ENCODE measurements at places on chromosomes 6 and 20.

- no peak for DNase-seq
These were observed 232.9 kb downstream of the SAMD5 start for GRCh38 chr6:147741389-147741788.

DNA sequence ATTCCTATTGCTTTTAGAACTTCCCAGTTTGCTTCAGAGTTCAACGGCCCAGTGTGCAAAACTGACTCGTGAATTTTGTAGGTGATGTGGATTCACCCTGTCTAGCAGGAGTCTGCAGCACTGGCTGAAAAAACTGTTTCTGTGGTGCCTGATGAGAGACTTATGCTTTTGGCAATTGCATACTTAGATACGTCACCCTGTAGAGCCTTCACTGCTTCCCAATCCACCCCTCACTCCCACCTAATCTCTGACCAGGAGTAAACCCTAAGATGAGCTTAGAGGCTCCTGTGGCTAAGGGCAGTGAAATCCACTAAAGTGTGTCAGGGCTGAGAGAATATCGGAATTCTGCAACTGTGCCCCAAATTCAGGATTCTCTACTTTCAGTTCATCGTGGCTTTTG, 14.3 kb downstream of the RPP21 start:
- DNase-seq = no peak

DNA sequence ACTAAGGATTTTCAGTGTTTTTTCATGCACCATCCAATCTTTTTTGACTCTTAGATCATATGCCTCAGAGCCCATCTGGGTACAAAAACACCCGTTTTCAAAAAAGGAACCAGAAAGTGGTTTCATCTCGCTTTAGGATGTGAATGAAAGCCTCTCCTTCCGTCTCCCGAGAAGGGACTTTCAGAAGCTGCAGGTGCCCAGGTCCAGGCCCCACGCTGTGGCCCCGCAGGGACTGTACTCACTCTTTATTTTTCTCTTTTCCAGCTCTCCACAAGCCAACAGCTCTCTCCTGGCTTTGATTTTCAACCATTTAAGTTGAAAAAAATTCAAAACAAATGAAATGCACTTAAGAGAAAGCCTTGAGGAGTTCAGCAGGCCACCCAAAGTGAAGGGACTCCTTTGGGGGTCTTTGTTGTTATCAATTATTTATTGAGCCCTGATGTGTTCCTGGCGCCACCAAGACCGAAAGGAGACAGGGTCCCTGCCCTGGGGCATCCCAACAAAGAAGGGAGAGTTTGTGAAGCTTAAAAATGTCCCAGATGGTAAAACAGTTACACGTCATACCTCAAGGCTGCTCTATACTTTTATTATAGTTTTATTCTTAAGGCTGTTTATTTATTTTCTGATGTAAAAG, 467.3 kb downstream of the PREX1 start:
- peak; percentile 60 for DNase-seq

DNA sequence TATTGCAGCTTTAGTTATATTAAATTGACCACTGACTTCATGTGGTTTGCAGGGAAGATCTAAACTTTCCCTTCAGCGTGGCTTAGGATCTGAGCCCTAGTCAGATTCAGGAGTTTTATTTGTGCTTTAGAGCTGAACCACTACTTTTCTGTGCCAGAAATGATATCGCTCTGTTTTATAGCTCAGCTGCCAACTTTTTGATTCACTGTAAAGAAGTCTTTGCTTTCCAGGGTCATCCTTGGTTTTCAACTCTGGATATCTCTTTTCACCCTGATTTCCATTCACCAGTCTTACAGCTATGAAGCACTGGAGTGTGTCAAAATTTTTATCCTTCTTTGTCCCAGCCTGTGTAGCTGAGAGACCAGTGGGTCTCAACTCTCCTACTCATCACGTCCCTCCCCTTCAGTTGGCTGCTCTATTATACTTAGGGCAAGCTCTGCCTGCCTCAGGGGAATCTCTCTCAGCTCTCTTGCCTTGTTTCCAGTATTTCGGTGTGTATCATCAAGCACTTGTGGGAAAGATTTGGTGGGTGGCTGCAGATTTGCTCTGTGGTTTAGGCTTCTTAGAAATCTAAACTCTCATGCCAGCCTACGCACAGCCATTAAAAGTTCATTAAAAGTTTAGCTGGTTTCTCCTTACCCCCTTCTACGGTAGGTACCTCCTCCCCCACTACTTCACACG, 425.5 kb downstream of the TENT5A start:
- DNase-seq = no peak

DNA sequence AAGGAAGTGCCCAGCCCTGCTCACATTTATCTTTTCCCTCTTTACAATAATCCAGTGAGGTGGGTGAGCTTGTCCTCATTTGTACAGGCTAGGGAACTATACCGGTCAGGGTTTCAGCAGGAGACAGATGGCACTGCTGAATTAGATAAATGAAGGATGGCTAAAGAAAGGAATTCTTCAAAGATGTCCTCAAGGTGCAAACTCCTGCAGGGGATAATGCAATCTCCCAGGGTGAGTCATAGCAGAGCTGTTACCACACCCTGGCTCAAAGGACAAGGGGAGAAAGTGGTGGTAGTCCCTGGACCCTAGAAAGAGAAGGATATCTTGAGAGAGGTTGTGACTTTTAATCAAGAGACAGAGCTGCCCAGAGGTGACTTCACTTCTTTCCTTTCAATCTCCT, 66.7 kb downstream of the RFPL4B start:
- DNase-seq = no peak

DNA sequence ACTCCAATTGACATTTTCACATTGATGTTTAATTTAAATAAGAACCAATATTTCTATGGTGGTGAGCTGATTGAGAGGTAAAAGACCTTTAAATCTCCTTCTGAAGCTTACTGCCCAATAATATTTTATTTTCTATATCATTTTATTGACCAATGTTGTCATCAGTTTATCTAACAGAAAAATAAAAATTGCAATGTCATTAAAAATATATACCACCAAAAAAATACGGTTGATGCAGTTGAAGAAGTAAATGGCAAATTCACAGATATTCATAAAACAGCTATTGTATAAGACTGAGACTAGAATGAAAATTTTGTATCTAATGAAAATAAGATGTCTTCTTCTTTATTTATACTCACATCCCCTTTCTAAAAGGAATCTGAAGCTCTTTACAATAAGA, 1033.0 kb upstream of the FLRT3 start:
- no peak for DNase-seq

- no peak for DNase-seq
These were observed 50.9 kb downstream of the BTBD9 start for GRCh38 chr6:38588631-38589366.

DNA sequence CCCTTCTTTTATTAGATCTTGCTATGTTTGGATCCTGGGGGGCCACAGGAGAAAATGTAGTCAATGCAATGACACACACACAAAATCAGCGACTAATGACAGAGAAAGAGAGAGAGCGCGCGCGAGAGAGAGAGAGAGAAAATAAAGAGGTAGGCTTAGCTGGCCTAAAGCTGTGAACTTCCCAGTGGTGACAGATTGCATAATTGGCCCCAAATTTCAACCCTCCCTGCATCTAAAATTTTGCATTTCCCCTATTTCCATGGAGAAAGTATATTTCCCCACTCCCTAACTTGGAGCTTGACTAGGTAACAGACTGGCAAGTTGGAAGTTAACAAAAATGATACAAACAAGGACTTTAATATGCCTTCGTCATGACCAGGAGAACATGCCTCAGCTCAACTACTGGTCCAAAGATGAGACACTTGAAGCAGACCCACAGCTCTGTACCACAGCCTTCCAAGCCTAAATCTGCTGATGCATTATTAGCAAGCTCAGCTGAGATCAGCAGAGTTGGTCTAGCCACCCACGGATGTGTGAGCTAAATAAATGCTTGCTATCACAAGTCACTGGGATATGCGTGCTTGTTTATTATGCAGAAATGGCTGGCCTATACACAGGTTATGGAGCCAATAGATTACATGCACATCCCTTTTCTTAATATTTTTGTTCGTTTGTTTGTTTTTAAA, 118.1 kb upstream of the PRDM1 start:
- DNase-seq = no peak

DNA sequence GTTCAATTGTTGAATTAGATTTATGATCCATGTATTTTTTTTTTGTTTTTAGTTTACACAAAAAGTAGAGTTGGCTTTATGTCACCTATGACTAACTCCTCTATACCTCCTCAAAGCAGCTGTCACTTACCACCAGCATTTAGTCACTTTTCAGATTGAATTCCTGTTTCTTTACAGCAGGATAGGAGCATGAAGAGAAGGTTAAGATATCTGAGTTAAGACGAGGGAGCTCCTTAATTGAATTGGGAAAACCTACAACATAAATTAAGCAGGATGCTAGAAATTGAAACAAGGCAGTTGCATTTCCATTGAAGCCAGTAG, 237.2 kb downstream of the FARS2 start:
- DNase-seq = no peak

- no peak for DNase-seq
These were observed 154.9 kb upstream of the BEND6 start for GRCh38 chr6:56799989-56800388.

DNA sequence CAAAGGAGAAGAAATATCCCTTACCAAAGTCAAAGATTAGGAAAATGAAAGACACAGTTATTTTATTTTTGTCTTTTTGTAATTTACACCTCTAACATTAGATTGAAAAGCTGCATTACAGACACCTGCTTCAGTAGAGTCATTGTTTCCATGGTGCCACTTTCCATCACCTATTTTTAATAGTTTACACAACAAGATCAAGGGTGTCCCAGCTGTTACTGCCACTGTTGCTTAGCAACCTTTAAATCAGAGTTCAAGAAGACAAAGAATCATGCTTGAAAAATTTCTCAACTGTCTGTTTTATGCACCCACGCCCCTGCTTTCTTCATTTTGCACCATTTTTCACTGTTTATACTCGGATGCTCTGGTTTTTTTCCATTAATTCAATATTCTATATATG, 668.2 kb upstream of the GJE1 start:
- peak; percentile 28 for DNase-seq

GRCh38 chr20:47355489-47356219, 845 bp downstream of the ZMYND8 start:
- no peak for DNase-seq

- no peak for DNase-seq
These were observed 20.9 kb downstream of the FARS2 start for GRCh38 chr6:5282191-5282623.

DNA sequence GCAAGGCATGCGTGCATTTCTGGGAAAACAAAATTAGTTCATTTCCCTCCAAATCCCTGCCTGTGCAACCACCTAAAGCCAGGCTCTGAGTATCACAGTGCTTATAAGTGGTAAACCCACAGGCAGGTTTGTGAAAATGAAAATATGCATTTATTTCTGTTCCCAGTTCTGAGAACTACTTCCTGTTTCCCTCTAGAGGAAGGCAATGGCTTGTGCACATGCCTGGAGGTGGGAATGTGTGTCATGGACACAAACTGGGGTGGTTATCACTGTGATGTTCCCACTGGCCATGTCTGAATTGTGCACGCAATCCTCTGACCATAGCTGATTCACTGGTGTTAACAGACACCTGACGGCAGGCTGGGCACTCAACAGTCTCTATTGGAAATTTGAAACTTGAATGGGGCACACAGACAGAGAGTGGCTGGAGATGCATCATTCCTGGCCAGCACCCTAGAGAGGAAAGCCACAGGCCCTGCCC, 26.3 kb downstream of the FAM110A start:
- DNase-seq = no peak

DNA sequence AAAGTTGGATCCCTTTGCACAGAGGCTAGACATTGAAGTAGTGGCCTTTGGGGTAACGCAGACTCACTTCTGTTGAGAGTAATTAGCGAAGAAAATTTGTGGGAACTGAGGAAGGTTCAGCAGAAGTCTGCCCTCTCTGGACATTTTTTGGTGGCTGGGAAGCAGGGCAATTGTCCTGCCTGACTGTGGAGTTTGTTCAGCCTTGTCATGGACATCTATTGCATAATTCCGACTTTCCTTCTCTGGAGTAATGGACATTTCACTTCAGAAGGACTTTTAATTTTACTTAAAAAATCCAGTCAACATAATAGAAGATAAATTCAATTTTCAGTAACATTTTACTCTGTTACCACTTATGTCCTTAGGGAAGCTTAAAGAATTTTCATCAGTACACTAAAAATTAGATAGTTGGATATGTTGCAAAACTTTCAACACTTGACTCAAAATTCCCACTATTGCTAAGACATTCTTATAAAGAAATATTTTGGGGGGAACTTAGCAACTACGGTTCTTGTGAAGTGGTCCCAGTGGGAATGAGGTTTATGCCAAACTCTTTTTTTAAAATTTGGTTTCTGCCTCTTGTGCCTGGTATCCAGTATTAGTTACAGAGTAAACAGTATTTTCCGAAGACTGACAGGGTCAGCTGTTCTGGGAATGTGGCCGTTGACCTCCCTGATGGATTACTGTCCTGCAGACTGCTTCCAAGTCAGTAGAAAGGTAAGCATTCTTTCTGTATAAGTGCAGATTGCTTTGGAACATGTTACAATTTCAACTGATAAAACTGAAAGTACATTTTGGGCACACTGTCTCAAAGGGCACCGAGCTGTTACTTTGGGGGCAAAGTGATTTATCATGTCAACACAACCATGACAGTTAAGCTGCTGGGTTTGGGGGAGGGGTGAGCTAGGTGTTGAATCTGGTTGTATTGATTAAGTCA, 100.6 kb upstream of the MLIP start:
- no peak for DNase-seq

- DNase-seq = no peak
These were observed 19.6 kb downstream of the STX16 start for GRCh38 chr20:58670659-58671058.

DNA sequence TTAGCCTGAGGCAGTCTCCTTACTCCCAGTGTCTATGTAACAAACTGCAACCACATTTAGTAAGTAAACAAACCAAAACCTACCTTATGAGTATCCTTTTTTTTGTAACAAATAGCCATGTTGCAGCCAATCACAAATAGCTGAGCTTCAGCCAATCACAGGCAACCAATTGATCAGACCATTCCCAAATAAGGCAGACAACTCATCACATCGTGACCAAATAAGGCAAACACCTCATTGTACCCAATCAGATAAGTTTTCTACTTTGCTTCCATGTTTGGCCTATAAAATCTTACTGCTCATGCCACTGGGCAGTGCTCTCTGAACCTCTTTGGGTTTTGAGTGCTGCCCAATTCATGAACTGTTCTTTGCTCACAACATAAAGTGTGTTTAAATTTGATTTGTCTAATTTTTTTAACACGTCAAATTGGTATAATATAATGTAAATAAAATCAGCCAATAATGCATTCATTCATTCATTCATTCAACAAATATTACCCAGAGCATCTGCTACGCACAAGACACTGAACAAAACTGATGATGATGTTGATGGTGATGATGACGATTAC, 117.8 kb downstream of the BCAS1 start:
- no peak for DNase-seq

DNA sequence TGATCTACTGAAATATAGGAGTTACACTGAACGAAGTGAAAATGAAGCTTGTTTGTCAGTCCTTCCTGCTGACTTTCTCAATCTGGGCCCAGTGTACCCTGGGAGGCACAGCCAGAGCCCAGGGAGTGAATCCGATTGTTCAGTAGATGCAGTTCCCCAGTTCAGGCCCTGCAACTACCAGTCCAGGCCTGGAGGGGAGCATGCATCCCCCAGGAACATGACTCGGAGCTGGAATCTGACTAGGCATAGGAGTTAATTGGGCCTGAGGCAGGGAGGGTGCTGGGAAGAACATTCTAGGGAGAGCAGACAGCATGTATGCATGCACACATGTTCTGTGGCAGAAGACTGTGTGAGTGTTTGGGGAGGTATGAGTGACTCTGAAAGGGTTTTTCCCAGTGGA, 42.1 kb downstream of the PHACTR3 start:
- no peak for DNase-seq
